Activated T-helper 1 cell treated with anti-CD3 and anti-CD28 coated beads, Interleukin-12 subunit alpha, Interleukin-12 subunit beta, Interleukin-2, Interleukin-4 antibody, amounts not matched to agents 30 ng/mL and 10 ng/mL and 1 ng/mL, durations not matched to agents 14 hours and 24 hours and 36 hours (primary cell): ENCODE measurements at places on chromosomes 5 and 9. TPM values are rescaled to one million over a fixed set of nuclear protein-coding genes. Genes with fewer than 3 reads are reported as not detected.

- H3K27ac ChIP-seq, result no peak overlapping the region
- no peak for DNase-seq
- H3K36me3 ChIP-seq, result no peaks in the 10 kb centered on the region
- H3K4me1 ChIP-seq, result no peaks in the 10 kb centered on the region
- H3K27me3 ChIP-seq, result peaks cover 29% of the 10 kb centered on the region
- no peak overlapping the region for H3K4me3 ChIP-seq
These were observed 85.6 kb downstream of the DAB2IP start for GRCh38 chr9:121736934-121737462.

DNA sequence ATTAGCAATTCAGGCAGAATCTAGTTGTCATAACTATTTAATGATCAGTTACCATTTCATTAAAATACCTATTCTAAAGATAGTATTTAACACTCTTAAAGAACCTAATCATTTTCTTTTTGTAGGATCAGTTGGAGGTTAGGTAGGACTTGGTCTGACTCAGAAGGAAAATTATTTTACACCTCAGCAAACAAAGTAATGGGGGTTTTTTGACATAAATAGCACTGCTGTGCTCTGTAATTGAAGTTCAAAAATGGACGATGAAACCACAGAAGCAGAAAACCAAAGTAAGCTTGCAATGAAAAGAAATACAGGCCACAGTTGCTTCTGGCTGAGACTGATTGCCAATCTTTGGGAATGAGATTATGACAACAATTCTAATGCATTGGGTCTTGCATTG is 187.0 kb upstream of the TRPM3 start:
- no peaks in the 10 kb centered on the region for H3K27me3 ChIP-seq
- no peaks in the 10 kb centered on the region for H3K4me1 ChIP-seq
- DNase-seq, result no peak
- no peak overlapping the region for H3K27ac ChIP-seq

REEP2 gene
- total RNA-seq, result 5.1 and 5.4 TPM in 2 replicates

POC5 gene
- 20.7 and 24.2 TPM in 2 replicates for total RNA-seq

PDLIM4 gene
- total RNA-seq, result 1.4 and 2.0 TPM in 2 replicates

FCN1 gene
- not detected in 2 replicates for total RNA-seq

ACOT12 gene
- not detected in 2 replicates for total RNA-seq

DNA sequence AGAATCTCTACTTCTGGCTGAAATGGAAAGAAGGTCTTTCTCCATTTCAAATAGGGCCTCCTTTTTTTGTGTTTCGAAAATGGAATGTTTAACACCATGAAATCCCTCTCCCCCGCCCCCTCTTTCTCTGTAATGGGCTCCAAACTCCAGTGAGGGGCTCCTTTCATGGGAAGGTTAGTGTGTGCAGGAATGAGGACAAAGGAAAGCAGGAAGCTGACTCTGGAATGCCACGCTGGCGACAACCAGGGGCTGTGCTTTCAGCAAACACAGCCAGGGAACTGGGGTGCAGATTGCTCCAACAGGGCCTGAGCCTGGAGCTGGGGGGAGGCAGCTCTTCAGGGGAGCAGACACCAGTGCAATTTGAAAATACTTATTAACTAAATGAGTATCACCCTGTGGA is 82.8 kb downstream of the CRB2 start:
- no peaks in the 10 kb centered on the region for H3K27me3 ChIP-seq
- H3K27ac ChIP-seq, result no peak overlapping the region
- no peaks in the 10 kb centered on the region for H3K4me1 ChIP-seq
- DNase-seq, result no peak
- no peak overlapping the region for H3K4me3 ChIP-seq

GRCh38 chr5:173623789-173624188 is 7.3 kb upstream of the BOD1 start:
- no peaks in the 10 kb centered on the region for H3K36me3 ChIP-seq
- H3K4me1 ChIP-seq, result peaks cover 5% of the 10 kb centered on the region
- H3K27ac ChIP-seq, result no peak overlapping the region
- H3K27me3 ChIP-seq, result peaks cover 16% of the 10 kb centered on the region
- no peak overlapping the region for H3K4me3 ChIP-seq
- no peak for DNase-seq

RNF183 gene
- not detected in 2 replicates for total RNA-seq

DNA sequence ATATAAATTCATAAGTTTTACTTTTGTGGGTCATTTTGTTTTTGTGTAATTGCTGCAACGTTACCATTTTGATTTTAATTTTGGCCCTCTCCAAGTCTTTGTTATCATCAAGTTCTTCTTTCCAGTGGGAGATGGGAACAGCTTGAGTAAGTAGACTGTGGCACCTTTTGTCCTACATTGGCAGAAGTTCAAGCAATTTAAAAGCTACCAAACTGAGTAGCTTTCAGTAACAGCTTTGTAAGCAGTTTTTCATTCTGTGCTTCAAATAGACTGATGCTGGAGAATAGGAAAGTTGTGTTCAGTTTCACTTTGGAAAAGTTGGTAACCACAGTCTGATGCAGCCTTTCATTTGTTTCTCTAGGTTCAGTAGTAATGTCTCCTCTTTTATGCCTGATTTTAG is 47.8 kb upstream of the TMED7 start:
- no peak overlapping the region for H3K27ac ChIP-seq
- H3K27me3 ChIP-seq, result peaks cover 15% of the 10 kb centered on the region
- H3K4me3 ChIP-seq, result no peak overlapping the region
- H3K36me3 ChIP-seq, result no peaks in the 10 kb centered on the region

TLX3 gene
- total RNA-seq, result not detected in 2 replicates

FCHO2 gene
- 0.93 and 2.2 TPM in 2 replicates for total RNA-seq

OCLN gene
- 0.10 and 0.12 TPM in 2 replicates for total RNA-seq

GPR151 gene
- total RNA-seq, result not detected in 2 replicates

SPINK6 gene
- total RNA-seq, result not detected in 2 replicates

DNA sequence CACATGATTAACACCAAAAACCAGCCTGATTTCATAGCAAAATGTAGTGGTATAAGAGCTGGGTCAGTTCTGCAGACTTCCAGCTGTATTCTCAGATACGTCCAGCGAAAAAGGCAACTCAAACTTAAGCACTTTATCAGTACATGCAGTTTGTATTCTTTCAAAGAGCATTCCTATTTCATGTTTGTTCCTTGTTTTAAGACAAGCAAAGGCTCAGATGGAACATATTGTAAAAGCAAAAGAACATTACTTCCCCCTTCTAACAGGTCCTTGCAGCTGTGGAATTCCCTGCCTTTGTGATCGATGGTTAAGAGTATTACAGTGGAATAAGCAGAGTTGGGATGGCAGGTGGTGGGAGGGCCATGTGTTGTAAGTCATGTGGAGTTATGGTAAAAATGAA is 86.3 kb upstream of the GRHPR start:
- no peak for DNase-seq
- no peak overlapping the region for H3K4me3 ChIP-seq
- H3K4me1 ChIP-seq, result peaks cover 2% of the 10 kb centered on the region
- H3K27me3 ChIP-seq, result no peaks in the 10 kb centered on the region

GRCh38 chr9:97440160-97440559 is 28.3 kb downstream of the TDRD7 start:
- H3K36me3 ChIP-seq, result peaks cover 4% of the 10 kb centered on the region
- DNase-seq, result no peak
- no peak overlapping the region for H3K27ac ChIP-seq
- no peak overlapping the region for H3K4me3 ChIP-seq

DNA sequence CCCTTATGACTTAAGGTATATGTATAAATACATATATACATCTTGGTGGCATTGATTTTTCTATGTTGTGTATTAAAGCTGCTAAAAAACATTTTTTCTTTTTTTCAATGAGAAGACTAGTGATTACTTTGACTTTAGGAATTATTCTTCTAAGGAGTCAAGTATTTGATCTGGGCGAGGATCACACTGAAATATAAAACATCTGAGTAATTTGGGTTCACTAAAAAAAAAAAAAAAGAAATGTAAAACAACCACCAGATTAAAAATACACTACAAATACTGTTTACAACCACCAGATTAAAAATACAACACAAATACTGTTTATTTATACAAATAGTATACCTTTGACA is 9.0 kb downstream of the UBAP1 start:
- H3K4me1 ChIP-seq, result peaks cover 31% of the 10 kb centered on the region
- H3K36me3 ChIP-seq, result peaks cover 6% of the 10 kb centered on the region
- H3K27me3 ChIP-seq, result no peaks in the 10 kb centered on the region
- H3K27ac ChIP-seq, result no peak overlapping the region

CDKN2A gene
- total RNA-seq, result 5.0 and 5.4 TPM in 2 replicates

- no peaks in the 10 kb centered on the region for H3K36me3 ChIP-seq
- H3K27me3 ChIP-seq, result no peaks in the 10 kb centered on the region
- H3K4me3 ChIP-seq, result no peak overlapping the region
- H3K4me1 ChIP-seq, result no peaks in the 10 kb centered on the region
- DNase-seq, result no peak
These were observed 7.5 kb upstream of the SLC6A18 start for GRCh38 chr5:1217596-1218206.

GRCh38 chr5:100273846-100274580 is 261.2 kb upstream of the FAM174A start:
- no peak for DNase-seq
- H3K27me3 ChIP-seq, result no peaks in the 10 kb centered on the region
- H3K4me3 ChIP-seq, result no peak overlapping the region

GNA14 gene
- total RNA-seq, result not detected in 2 replicates

GABRA1 gene
- total RNA-seq, result not detected in 2 replicates

TEX48 gene
- 1.0 and 1.2 TPM in 2 replicates for total RNA-seq

GRCh38 chr9:17739736-17740135 is 160.9 kb downstream of the SH3GL2 start:
- H3K4me1 ChIP-seq, result no peaks in the 10 kb centered on the region
- no peak overlapping the region for H3K27ac ChIP-seq
- H3K4me3 ChIP-seq, result no peak overlapping the region
- H3K27me3 ChIP-seq, result no peaks in the 10 kb centered on the region

DNA sequence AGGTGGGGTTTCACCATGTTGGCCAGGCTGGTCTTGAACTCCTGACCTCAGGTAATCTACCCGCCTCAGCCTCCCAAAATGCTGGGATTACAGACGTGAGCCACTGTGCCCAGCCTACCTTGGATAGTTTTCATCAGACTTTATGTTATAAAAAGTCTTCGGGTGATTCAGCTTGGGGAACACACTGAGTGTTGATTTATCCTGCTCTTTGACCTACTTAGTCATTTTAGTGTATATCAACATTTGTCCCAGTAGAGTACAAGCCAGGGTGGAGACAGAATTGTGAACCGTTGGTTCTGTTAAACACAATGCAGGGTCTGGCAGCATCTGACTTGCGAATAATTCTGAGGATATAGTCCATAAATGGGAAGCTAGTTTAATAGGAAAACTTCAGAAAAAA is 39.7 kb downstream of the NFX1 start:
- no peak for DNase-seq
- H3K27ac ChIP-seq, result no peak overlapping the region
